ENCODE measurements at places on chromosomes 1 and 21. TPM values are rescaled to one million over a fixed set of nuclear protein-coding genes. Genes with fewer than 3 reads are reported as not detected.

Gene SPRR2B
- not detected for total RNA-seq

Gene MTARC2
- total RNA-seq: not detected

Gene KPRP
- total RNA-seq: not detected

Gene VSIG8
- total RNA-seq: not detected

Gene HFM1
- not detected for total RNA-seq

Gene PRKAA2
- not detected for total RNA-seq

Gene KCNA2
- 1.4 TPM for total RNA-seq

Gene OR10K2
- total RNA-seq: not detected

Gene DIO1
- not detected for total RNA-seq

Gene TRIM46
- 14.6 TPM for total RNA-seq

DNA sequence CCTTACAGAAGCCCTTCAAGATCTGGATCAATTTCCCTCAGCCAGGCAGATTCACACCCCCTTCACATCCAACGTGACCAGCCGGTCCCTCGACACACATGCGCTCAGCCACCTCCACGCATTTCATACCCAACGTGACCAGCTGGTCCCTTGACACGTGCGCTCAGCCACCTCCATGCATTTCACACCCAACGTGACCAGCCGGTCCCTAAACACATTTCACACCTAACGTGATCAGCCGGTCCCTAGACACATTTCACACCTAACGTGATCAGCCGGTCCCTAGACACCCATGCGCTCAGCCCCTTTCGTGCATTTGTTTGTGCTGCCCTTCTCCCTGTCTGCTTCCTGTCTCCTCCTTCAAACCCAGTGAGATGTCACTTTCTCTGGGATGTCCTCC is 8.8 kb upstream of the PAFAH2 start:
- no peak for DNase-seq

- DNase-seq: no peak
Measured at GRCh38 chr1:174942547-174943255, 57.0 kb upstream of the CACYBP start.

GRCh38 chr21:33884376-33885171 is 31.0 kb downstream of the ATP5PO start:
- DNase-seq: no peak

- DNase-seq: no peak
Measured at GRCh38 chr1:6082430-6082971, 36.8 kb downstream of the KCNAB2 start.

GRCh38 chr1:221117133-221117532 is 237.9 kb downstream of the HLX start:
- DNase-seq: no peak

DNA sequence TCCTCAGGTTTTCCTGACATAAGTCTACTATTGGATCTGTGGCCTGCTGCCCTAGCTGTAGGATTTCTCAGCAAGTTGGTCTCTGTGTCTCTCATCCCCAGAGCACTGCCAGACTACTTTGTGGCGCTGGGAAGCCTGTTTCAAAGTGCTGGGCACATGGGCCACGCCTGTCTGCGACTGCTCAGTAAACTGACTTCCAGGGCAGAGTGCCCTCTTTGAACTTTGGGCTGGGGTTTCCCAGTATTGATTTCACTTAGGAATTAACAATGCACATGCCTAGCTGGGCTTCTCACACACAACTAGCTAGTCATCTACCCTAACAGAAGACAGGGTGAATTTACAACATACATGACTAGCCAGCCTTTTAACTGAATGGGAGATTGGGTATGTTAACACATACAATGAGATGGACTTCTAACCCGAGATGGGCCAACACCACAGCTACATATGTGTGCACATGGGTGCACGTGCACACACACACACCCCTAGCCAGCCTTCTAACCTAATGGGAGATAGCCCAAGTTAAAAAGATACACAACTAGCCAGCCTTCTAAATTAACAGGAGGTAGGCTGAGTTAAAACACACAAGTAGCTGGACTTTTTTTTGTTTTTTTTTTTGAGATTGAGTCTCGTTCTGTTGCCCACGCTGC is 6.9 kb upstream of the TRIM17 start:
- DNase-seq: no peak

- DNase-seq: no peak
Measured at GRCh38 chr1:52695627-52696026, 2.5 kb downstream of the COA7 start.

DNA sequence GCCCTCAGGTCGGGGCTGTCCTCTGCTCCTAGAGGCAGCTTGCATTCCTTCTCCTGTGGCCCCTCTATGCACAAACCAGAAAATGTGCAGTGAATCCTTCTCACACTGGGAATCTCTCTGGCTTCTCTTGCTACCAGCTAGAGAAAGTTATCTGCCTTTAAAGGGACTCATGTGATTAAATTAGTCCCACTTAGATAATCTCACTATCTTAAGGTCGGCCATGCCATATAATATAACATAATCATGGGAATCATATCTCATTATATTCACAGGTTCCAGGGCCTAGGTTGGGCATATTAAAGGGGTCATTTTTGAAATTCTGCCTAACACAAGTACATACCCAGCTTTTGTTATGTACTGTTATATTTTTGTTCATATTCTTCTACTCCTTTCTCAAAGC is 31.4 kb downstream of the PTGFR start:
- DNase-seq: no peak

- DNase-seq: no peak
Measured at GRCh38 chr1:109547463-109548320, 723 bp upstream of the GNAI3 start.

DNA sequence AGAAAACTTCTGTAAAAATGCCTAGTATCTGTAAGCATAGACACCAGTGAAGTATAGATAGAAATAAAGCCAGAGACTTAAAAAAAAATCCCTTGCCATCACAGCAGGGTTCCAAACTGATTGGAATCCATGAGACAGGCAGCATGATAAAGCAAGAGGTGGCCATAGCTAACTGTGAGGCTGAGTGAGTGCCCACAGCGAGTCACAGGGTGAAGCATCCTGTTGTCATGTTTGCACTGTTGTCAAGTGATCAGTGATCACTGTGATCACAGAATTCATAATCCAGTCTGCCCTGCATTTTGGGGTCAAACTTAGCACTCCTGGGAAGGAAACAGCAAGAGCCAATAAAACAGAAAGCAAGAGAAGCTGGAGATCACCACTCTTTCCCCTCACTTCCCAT is 33.3 kb downstream of the LRRC8B start:
- DNase-seq: no peak

DNA sequence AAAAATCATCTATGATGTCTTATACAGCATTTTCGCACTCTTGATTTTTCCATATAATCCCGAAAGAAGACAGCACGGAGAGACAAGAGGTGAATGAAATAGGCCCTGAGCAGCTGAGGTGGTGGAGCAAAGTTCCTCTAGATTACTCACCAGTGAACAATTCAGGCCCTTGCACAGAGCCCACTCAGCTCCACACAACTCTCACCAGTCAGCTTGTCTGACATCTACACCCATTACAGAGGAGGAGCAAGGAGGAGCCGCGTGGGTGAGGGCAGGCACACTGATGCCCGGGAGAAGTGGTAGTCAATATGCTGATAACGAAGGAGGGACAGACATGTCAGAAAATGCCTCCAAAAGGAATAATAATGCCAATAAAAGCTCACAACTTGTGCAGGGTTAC is 59.9 kb downstream of the DNM3 start:
- DNase-seq: no peak

GRCh38 chr1:188514917-188515316 is 1686.2 kb downstream of the PLA2G4A start:
- DNase-seq: no peak

DNA sequence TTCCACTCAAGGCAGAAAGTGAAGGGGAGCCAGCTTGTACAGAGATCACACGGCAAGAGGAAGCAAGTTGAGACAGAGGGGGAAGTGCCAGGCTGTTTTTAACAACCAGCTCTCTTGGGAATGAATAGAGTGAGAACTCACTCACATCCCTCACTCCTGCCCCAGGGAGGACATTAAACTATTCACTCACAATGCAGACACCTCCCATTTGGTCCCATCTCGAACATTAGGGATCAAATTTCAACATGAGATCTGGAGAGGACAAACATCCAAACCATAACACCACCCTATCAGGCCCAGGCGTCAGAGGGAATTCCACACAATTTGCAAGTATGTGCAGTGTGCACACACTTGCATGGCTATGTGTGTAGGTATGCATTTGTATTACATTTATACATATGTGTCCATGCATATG is 62.7 kb downstream of the DMAP1 start:
- no peak for DNase-seq

- no peak for DNase-seq
Measured at GRCh38 chr1:201731142-201731541, 97.8 kb upstream of the IPO9 start.

DNA sequence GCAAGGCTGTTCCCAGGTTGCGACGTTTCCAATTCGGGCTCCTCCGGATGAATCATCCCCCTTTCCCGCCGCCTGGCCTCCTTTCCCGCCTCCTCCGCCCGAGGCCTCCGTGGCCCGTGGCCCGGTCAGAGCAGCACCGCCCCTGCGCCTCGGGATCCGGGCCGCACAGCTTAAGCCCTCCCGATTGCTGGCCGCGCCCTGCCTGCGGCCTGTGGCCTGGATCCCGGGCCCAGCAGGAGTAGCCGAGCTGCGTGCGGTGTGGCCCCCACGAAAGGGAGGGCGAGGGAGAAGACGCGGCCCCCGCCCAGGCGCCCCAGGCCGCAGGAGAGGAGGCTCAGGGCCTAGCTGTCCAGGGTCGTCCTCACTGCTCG is 1.0 kb downstream of the TMEM200B start:
- no peak for DNase-seq

DNA sequence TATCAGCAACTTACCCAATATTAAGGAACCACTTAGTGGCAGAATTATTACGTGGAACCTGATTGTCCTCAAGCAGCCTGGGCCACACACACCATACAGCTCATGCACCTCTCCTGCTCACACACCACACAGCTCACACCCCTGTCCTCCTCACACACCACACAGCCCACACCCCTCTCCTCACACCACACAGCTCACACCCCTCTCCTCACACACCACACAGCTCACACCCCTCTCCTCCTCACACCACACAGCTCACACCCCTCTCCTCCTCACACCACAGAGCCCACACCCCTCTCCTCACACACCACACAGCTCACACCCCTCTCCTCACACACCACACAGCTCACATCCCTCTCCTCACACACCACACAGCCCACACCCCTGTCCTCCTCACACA is 36.8 kb upstream of the LAMC2 start:
- no peak for DNase-seq

- no peak for DNase-seq
Measured at GRCh38 chr1:30661311-30661710, 62.1 kb downstream of the MATN1 start.

DNA sequence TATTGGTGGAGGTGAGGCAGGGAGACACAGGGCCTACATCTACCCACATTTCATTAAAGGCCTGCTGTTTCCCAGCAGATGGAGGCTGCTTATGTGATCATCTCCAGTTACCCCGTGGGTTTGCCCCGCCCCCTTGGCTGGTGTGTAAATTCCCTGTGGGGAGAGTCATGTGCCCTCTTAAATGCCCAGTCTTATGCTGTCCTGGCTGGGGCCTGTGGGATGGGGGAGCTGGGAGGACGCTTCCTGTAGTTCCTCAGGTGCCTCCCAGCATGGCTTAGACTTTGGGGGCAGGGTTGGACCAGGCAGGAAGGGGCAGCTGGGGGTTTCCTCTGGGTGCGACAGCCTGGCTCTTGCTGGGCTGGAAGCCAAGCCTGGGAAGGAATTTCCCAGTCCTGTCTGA is 15.5 kb upstream of the CITED4 start:
- DNase-seq: no peak

GRCh38 chr1:200351425-200351824 is 58.4 kb downstream of the ZNF281 start:
- DNase-seq: no peak

GRCh38 chr1:224743608-224744164 is 127.6 kb downstream of the CNIH3 start:
- no peak for DNase-seq

DNA sequence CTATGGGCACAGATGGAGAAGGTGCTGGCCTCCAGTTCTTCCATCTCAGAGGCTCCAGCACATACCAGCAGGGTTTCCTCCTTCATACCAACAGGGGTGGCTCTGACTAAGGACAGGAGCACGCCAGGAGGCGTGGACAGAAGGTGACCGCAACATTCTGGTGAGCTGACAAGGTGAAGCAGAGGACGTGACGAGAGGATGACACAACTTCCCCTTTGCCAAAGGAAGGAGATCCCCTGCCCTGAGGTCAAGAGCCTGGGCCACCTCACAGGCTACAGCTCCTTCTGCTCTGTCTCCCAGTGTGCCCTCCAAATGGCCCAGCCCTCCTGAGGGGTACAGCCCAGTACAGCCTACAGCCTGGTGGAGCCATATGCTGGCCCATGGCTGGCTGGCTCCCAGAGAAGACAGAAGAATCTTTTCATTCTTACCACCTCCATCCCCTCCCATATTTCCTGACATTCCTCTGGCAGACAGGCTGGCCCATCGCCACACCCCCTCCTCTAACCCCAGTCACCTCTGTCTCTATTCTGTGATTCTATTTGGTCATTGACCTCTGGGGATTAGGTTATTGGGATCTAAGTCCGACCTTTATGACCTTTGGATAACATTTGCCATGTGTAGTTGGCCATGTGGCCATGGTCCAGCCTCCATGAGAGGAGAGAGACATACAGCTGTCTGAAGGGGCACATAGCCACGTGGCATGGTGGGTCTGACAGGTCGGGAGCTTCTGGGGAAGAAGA is 5.1 kb upstream of the LAMB3 start:
- DNase-seq: no peak

DNA sequence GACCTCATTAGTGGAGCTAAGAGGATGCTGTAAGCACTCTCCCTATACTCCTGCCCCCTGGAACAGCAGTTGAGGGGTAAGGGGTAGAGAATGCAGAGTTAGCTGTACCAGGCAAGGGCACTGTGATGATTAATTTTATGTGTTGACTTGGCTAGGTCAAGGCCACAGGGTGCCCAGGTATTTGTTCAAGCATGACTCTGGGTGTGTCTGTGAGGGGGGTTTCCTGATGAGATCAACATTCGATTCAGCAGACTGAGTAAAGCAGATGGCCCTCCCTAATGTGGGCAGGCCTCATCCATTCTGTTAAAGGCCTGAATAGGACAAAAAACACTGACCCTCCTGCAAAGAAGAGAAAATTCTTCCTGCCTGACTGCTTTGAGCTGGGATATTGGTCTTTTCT is 110.8 kb downstream of the KCND3 start:
- no peak for DNase-seq

GRCh38 chr1:56340977-56341376 is 238.4 kb downstream of the PLPP3 start:
- DNase-seq: no peak

DNA sequence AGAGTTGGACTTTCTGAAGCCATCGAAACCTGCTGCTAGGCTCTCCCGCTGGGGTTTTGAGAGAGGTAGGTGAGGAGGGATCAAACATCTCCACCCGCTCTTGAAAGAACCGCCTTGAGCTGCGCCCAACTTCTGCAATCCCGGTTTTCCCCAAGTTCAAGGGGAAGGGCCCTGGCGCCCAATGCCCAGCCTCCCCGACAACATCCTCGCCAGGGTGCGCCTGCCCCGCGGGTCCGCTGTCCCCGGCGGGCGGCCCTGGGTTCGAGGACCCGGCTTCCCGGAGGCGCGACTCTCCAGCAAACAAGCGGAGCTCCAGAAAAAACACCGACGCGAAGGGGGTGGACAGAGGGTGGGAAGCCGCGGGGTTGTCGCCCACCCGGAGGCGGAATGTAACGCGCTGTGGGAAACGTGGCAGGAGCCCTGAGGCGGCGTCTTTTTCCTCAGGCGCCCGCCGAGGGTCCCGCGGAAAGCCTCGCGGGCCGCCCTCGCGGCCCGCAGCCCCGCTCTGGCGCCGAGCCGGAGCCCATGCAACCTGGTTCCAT is 607 bp downstream of the BTG3 start:
- no peak for DNase-seq

Measured in activated CD8-positive, alpha-beta T cell treated with anti-CD3 and anti-CD28 coated beads, Interleukin-2, amount 10 ng/mL, durations not matched to agents 7 days and 5 days (primary cell).